ENCODE measurements at places on chromosomes 4 and X.

GRCh38 chr4:4217113-4217512 is 9.6 kb downstream of the OTOP1 start:
- DNase-seq = no peak

DNA sequence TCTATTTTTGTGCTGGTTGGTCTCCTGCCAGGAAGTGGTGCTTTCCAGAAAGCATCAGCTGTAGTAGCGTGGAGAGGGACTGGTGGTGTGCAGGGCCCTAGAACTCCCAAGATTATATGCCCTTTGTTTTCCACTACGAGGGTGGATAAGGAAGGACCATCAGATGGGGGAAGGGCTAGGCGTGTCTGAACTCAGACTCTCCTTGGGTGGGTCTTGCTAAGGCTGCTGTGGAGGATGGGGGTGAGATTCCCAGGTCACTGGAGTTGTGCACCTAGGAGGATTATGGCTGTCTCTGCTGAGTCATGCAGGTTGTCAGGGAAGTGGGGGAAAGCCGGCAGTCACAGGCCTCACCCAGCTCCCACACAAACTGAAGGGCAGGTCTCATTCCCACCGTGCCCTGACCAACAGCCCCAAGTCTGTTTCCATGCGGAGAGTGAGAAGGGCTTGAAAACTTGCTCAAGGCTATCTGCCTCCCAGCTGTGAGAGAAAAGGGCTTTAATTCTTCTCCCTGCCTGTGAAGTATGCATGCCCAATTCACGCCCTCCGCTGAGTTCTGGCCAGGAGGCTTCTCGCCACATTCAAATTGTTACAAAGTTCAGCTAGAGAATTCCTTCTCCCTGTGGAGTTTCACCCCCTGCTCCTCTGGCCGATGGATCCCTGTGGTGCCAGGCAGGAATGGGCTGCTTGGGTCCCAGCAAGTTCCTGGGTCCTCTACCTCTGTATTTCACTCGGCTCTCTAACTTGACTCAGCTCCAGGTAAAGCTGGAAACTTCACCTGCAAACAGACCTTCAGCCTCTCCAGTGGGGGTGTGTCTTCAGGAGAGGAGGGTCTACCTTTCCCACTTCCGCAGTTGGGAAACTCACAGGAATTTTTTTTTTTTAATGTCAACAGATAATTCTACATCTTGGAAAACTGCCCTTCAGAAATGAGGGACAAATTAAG is 7.7 kb upstream of the CSTF2 start:
- no peak for DNase-seq

DNA sequence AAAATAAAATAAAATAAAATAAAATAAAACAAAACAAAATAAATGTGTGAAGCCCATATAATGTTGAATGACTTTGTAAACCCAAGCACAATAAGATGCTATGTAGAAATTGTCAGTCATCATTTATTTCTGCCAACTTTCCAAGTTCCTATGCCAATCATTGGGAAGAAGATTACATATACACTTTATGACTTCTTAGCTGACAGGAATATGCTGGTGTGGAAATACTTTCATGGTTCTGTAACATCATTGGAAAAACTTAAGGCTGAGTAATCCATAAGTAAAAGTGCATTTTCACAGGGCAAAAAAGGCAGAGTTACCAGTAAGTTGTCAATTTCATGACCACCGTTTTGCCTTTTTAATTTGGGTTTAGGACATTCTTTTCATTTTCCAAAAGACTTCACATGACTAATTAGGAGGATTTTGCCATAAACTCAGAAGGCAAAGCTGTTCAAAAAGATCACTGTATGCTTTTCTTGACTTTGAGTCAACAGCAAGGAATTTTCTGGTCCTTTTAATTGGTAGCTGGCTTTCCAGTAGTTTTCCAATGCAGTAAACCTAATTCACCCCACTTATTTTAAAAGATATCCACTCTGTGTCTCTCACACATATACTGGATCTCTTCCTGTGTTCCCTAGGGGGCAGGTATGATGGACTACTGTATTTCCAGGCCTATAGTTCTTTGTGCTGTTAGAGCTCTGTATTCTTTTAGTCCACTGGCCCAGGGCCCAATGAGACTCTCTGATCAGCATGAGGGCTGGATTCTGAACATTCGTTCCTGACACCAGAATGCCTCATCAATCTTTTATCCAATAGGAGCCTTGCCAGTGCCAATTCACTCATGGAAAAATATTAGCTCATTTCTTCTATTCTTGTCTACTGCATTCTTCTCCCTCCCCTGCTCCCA is 26.2 kb upstream of the SCRG1 start:
- no peak for DNase-seq

DNA sequence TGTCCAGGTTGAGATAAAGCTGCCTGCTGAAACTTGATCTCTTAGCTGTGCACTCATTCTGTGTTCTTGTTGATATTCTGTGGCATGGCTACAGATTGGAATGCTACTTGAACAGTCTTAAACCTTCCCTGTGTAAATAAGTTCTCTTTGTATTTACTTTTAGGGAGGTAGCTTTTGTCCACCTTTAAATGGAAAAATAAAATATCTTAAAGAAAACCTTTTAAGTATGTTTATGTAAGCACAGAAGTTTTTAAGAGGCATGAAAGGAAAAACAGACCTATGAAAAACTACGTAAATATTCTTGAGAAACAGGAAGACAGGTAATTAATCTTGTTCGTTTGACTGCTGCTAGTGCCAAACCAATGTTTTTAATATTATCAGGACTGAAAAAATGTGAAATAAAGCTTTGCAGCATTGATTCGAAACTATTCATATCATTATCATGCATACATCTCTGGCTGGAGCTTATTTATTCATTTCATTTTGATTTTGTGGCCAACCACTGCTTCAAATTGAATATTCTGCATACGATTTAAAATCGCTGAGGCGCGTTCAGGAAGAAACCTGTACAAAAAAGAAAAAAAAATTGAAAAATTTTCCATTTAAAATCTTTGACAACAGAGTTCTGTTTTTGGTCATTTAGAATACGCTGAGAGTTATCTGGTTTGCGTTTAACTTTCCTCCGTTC is 17.8 kb downstream of the HSD17B13 start:
- no peak for DNase-seq

- no peak for DNase-seq
Observed at GRCh38 chr4:180059216-180059881, 2183.9 kb upstream of the TENM3 start.

GRCh38 chr4:2254665-2255500 is 7.0 kb downstream of the MXD4 start:
- no peak for DNase-seq

- DNase-seq = no peak
Observed at GRCh38 chrX:71298119-71298518, 3.4 kb upstream of the ITGB1BP2 start.

DNA sequence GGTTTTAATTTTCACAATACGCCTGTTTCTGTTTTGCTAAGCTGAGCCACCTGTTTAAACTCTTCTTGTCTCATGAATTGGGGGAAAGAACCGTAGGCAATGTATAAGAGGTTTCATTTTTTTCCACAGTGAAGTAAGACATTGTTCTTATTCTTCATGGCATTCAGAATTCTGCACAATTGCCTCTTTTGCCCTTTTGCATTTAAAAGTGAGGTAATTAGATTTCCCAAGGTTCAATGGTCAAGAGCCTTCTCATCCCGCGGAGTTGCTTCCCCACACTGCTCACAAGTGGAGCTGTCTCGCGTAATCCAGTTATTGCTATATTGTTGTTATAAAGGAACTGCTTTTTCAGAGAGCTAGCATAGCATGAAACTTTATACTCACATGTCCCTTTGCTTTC is 90.9 kb upstream of the SPRY1 start:
- no peak for DNase-seq
